GM13976 (cell line): ENCODE measurements at places on chromosomes 12 and 14.

DNA sequence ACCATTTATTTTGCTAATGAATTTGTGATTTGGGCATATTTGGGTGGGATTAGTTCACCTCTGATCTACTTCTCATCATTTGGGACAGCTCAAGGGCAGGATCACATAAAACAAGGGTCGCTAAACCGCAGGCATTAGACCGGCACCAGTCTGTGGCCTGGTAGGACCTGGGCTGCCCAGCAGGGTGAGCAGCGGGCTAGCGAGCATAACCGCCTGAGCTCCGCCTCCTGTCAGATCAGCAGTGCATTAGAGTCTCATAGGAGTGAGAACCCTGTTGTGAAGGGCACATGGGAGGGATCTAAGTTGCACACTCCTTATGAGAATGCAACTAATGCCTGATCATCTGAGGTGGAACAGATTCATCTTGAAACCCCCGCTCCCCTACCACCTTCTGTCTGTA, 785.3 kb downstream of the TRHDE start:
- no peak for DNase-seq

- DNase-seq = no peak
Measured at GRCh38 chr12:7265251-7265650, 38.6 kb upstream of the ACSM4 start.

DNA sequence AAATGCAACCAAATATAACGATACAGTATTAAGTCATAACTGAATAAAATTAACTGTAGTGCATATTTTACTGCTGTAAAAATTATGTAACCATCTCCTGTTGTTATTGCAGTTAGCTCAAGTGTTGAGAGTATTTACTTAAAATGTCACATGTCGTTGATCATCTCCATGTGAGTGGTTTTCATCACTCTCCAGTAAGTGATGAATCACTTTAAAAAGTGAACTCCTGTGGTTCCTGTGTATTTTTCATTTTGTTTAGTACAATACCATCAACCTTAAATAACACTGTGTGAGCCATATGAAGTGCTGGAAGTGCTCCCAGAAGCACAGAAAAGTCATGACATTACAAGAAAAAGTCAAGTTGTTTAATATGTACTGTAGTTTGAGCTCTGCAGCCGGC, 104.7 kb upstream of the SLCO1B1 start:
- no peak for DNase-seq

DNA sequence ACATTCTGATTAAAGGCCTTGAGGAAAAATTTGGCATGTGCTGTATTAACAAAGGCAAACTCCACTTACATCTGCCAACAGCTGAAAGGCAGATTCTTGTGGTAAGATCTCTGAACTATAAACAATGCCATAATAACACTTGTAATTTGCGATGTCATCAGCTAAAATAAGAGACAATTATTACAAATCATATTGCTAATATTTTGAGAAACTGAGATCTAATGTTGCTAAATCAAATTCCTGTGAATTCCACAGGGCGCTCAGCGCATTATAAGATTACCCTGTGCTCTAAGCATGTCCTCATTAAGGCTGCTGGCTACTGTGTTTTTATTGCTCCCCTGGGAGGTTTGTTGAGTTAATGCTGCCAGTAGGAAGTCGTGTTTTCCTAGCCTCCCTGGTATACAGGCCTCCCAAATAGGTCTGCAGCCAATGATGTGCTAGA, 244.8 kb downstream of the DACT1 start:
- DNase-seq = no peak

- no peak for DNase-seq
Measured at GRCh38 chr14:27006570-27006969, 408.7 kb upstream of the NOVA1 start.

- no peak for DNase-seq
Measured at GRCh38 chr14:22939684-22940083, 10.5 kb upstream of the PRMT5 start.

- DNase-seq = no peak
Measured at GRCh38 chr12:122421187-122421820, 1.2 kb downstream of the CLIP1 start.

- no peak for DNase-seq
Measured at GRCh38 chr14:91232052-91232451, 12.5 kb downstream of the GPR68 start.

GRCh38 chr12:67853204-67853603, 136.0 kb upstream of the IFNG-AS1 start:
- DNase-seq = no peak

GRCh38 chr12:52372216-52373154, 5.2 kb upstream of the KRT85 start:
- peak; percentile 79 for DNase-seq

DNA sequence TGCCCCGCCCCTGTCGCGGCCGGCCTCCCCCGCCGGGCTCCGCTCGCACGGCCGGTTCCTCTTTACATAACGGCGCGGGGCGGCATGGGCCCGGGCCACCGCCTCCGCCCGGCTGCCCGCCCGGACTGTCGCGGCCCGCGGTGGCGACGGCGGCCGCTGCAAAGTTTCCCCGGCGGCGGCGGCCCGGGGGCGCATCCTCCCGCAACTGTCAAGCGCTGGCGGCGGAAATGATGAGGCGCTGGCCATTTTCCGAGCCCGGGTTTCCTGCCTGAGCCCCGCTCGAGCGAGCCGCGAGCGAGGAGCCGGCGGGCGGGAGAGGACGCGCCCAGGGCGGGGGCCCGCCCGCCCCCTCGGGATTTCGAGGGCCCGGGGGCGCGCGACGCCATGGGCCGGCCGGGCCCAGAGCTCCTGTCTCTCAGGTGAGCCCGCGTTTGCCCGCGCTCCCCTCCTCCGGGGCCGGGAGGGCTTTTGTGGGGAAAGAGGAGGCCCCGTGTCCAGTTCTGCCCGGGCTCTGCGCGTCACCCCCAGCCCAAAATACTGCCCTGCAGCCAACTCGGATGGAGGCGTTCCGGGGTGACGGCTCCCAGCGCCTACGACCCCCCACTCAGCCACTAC, at the start of gene SH2B3:
Gene SH2B3, plus strand, starts transcription at position 65 of the 615 bp plus-strand sequence. CDS start 12,223 bp downstream, outside the sequence.
- no peak for DNase-seq

GRCh38 chr14:30431552-30431951, 127.4 kb upstream of the G2E3 start:
- DNase-seq = no peak
